ENCODE measurements at places on chromosomes 2 and 18. TPM values are rescaled to one million over a fixed set of nuclear protein-coding genes. Genes with fewer than 3 reads are reported as not detected.

The ARHGEF4 gene
- total RNA-seq, result 6.3 TPM

The TOGARAM2 gene
- 0.07 TPM for total RNA-seq

The LDAH gene
- total RNA-seq, result 18.1 TPM

The VIT gene
- total RNA-seq, result 0.15 TPM

The RGPD5 gene
- total RNA-seq, result 35.8 TPM

The TRIM43 gene
- total RNA-seq, result not detected

The TTR gene
- not detected for total RNA-seq

The SNRPD1 gene
- 33.7 TPM for total RNA-seq

The UGT1A3 gene
- total RNA-seq, result not detected

The SERPINB10 gene
- total RNA-seq, result not detected

The OTOF gene
- total RNA-seq, result not detected

The KCMF1 gene
- total RNA-seq, result 101 TPM

The LBX2 gene
- total RNA-seq, result 2.3 TPM

The DES gene
- 0.70 TPM for total RNA-seq

The CHRNA1 gene
- 0.38 TPM for total RNA-seq

The AP1S3 gene
- 5.5 TPM for total RNA-seq

The PLEKHH2 gene
- 4.9 TPM for total RNA-seq

The AQP12B gene
- not detected for total RNA-seq

The KHK gene
- total RNA-seq, result 1.3 TPM

The CNRIP1 gene
- 25.9 TPM for total RNA-seq

The SNED1 gene
- 2.9 TPM for total RNA-seq
